ENCODE measurements at places on chromosomes 4 and X. TPM values are rescaled to one million over a fixed set of nuclear protein-coding genes. Genes with fewer than 3 reads are reported as not detected.

SYTL5 gene
- total RNA-seq, result 5.4 TPM

- no peak for DNase-seq
These were observed 211.7 kb downstream of the COX18 start for GRCh38 chr4:72857787-72858186.

- DNase-seq, result no peak
These were observed 19.1 kb downstream of the GPRASP3 start for GRCh38 chrX:102739657-102740056.

DNA sequence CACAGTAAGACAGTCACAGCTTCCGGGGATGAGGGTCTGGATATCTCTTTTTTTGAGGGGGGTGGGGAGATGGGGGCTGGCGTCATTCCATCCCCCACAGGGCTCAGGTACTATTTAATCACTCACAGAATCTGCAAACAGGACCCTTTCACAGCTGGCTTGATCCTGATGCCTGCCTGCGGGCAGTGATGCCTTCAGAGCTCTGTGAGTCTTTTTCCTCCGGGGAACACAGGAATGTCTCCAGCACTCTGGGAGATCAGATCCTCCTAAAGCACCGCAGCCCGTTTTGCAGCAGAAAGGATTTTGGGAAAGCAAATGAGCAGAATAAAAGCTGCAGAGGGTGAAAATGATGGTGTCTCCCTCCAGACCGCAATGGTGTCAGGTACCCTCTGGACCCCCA lies 13.2 kb upstream of the SHOX start:
- no peak for DNase-seq

- no peak for DNase-seq
These were observed 45.1 kb downstream of the JADE3 start for GRCh38 chrX:46957297-46957696.

All from colonic mucosa (tissue), 4 donors.